ENCODE measurements at places on chromosomes 2 and 18.

GRCh38 chr2:217335341-217335966 is 475.6 kb upstream of the TNP1 start:
- H3K27ac ChIP-seq = no peak overlapping the region
- H3K4me1 ChIP-seq = no peaks in the 10 kb centered on the region
- H3K27me3 ChIP-seq = no peaks in the 10 kb centered on the region
- DNase-seq = no peak
- no peaks in the 10 kb centered on the region for H3K36me3 ChIP-seq

GRCh38 chr2:7966032-7966431 is 715.8 kb upstream of the ID2 start:
- no peak for DNase-seq
- H3K4me1 ChIP-seq = no peaks in the 10 kb centered on the region
- no peaks in the 10 kb centered on the region for H3K27me3 ChIP-seq

DNA sequence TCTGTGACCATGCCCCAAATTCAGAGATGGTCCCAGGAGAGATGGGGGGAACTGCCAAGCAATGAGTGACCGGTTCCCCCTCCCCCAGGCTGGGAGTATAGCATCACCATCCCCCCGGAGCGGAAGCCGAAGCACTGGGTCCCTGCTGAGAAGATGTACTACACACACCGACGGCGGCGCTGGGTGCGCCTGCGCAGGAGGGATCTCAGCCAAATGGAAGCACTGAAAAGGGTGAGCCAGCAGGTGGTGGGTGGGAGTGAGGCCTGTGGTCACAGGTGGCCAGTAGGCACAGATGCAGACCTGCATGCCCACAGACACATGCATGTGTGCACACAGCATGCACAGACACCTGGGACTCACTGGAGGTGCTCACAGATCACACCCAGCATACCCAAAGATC is 117.2 kb downstream of the DYSF start:
- no peak for DNase-seq
- H3K27ac ChIP-seq = no peak overlapping the region
- no peak overlapping the region for H3K4me3 ChIP-seq
- H3K36me3 ChIP-seq = peaks cover 21% of the 10 kb centered on the region
- H3K27me3 ChIP-seq = no peaks in the 10 kb centered on the region

GRCh38 chr18:10685484-10685883 is 159.7 kb downstream of the NAPG start:
- no peaks in the 10 kb centered on the region for H3K27me3 ChIP-seq
- no peak for DNase-seq
- H3K4me1 ChIP-seq = no peaks in the 10 kb centered on the region
- H3K36me3 ChIP-seq = no peaks in the 10 kb centered on the region
- H3K4me3 ChIP-seq = no peak overlapping the region
- H3K27ac ChIP-seq = no peak overlapping the region

DNA sequence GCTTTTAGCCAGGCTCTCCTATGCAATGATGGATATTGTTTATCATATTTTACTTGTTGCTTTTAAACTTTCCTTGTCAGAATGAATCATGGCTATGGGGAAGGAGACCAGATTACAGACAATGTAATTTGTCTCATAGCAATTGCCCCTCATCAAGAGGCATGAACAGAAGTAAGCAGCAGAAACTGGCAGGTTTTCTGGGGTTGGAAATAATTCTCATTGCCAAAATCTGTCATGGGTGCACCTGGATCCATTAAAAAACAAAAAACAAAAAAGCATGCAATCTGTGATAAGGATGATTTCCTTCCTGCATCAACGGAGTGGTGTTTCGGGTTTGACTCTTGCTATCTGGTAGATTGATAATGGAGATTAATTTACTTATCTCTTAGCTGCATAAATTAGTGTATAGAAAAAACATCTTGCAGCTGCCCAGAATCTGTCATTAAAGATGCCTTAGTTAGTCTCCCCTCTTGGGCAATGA is 419.6 kb downstream of the SOX11 start:
- no peaks in the 10 kb centered on the region for H3K36me3 ChIP-seq
- H3K4me3 ChIP-seq = no peak overlapping the region
- DNase-seq = no peak

- no peak overlapping the region for H3K27ac ChIP-seq
- H3K36me3 ChIP-seq = no peaks in the 10 kb centered on the region
- no peak overlapping the region for H3K4me3 ChIP-seq
- no peaks in the 10 kb centered on the region for H3K27me3 ChIP-seq
These were observed 61.1 kb upstream of the CXCR4 start for GRCh38 chr2:136178941-136179601.

GRCh38 chr2:205800224-205800623 is 117.9 kb downstream of the NRP2 start:
- no peak for DNase-seq
- no peaks in the 10 kb centered on the region for H3K27me3 ChIP-seq
- no peak overlapping the region for H3K27ac ChIP-seq
- H3K4me1 ChIP-seq = peaks cover 6% of the 10 kb centered on the region
- H3K4me3 ChIP-seq = no peak overlapping the region
- H3K36me3 ChIP-seq = no peaks in the 10 kb centered on the region

DNA sequence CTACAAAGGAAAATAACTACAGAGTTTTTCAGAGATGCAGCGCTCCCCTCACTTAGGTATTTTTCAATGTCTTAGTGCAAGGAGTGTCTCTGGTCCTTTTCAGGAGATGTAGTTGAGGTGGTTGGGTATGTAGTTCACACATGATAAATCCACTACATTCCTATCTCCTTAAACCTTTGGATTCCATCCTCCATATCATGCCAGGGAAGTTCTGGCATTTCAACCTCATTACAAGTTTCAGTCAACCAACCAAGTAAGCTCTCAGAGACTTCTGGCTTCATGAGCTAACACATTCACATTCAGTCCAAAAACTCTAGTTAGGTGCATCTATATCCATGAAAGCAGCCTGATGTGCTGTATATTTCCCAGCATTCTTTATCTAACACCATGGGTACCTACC is 47.3 kb downstream of the MAP3K20 start:
- peak overlapping the region; percentile 21 for H3K27ac ChIP-seq
- no peak overlapping the region for H3K4me3 ChIP-seq
- H3K36me3 ChIP-seq = no peaks in the 10 kb centered on the region
- peaks cover 54% of the 10 kb centered on the region for H3K4me1 ChIP-seq
- DNase-seq = no peak

DNA sequence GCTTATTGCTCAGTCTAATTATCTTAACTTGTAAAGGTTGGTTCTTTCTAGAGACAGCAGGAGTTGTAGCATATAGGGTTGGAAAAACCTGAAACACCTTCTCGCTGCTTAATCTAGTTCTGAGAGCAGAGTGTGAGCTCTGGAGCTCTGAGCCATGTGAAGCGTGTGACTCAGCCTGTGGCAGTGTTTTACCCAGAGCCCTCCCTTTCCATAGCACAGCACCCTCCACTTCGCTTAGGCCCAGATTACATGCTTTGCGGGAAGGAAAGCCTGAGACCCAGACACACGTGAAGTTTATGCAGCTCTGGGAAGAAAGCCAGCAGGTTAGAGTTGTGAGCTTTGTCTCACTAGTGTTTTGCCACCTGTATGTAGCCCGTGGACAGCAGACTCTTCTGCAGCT is 74.5 kb downstream of the INPP4A start:
- no peaks in the 10 kb centered on the region for H3K27me3 ChIP-seq
- no peak for DNase-seq
- peaks cover 29% of the 10 kb centered on the region for H3K36me3 ChIP-seq
- H3K4me1 ChIP-seq = peaks cover 10% of the 10 kb centered on the region
- H3K27ac ChIP-seq = no peak overlapping the region

DNA sequence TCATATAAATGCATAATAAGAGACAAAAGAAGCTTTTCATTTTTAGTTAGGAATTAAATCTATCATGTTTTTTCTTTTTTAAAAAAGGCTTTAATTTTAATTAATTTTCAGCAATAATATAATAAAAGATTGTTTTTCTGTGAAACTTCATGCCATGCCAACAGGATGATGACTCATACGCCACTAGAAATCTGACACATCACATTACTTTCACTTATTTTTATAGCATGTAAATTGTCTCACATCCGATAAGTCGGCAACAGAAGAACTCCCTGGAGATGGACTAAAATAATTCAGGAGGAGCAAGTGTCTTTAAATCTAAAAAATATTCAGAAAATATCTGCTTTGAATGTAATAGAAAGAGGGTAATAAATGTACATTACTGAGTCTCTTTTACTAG is 1024.2 kb upstream of the ACVR2A start:
- H3K4me3 ChIP-seq = no peak overlapping the region
- H3K27me3 ChIP-seq = no peaks in the 10 kb centered on the region
- H3K36me3 ChIP-seq = no peaks in the 10 kb centered on the region
- no peaks in the 10 kb centered on the region for H3K4me1 ChIP-seq

DNA sequence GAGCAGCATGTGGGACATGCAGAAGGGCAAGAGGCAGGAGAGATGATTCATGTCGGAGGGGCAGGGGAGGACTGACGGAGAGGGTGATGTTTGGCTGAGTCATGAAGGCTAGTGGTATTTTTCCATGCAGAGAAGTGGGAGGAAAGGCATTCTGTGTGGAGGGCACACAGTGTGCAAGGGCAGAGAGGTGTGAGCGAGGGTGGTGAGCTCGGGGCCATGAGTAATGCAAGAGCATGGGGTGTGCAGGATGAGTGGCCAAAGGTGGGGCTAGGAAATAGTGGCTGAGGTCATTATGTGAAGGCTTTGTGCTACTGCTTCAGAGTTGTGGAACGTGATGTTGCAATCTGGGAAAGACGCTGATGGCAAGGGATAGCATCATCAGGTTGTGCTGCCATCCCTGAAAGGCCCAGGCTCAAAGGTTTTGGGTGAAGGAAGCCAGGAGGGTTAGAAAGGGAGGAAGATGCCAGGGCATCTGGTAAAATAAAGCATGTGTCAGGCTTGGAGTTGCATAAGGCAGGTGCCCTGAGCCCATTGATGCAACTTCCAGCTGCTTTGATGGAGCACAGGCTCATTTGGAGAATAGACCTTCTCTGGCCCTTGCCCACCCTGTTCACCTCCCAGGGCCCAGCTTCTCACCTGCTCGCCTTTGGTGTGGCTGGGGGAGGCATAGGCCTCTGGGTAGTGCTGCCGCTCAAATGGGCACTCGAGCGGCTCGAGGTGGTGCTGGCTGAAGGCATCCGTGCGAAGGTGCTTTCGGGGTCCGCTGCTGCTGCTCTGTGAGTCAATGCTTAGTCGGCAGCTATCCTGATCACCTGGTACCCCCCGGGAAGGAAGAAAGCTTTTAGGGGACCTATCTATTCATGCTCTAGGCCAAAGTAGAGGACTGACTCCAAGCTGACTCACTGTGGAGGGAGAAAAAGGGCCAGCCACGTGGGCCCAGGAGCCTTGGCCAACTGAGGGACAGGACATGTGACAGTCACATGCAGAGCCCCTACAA is 37.5 kb downstream of the PAX8 start:
- H3K4me1 ChIP-seq = peaks cover 19% of the 10 kb centered on the region
- H3K36me3 ChIP-seq = no peaks in the 10 kb centered on the region
- H3K4me3 ChIP-seq = no peak overlapping the region
